ENCODE measurements at places on chromosomes 7 and 10.

DNA sequence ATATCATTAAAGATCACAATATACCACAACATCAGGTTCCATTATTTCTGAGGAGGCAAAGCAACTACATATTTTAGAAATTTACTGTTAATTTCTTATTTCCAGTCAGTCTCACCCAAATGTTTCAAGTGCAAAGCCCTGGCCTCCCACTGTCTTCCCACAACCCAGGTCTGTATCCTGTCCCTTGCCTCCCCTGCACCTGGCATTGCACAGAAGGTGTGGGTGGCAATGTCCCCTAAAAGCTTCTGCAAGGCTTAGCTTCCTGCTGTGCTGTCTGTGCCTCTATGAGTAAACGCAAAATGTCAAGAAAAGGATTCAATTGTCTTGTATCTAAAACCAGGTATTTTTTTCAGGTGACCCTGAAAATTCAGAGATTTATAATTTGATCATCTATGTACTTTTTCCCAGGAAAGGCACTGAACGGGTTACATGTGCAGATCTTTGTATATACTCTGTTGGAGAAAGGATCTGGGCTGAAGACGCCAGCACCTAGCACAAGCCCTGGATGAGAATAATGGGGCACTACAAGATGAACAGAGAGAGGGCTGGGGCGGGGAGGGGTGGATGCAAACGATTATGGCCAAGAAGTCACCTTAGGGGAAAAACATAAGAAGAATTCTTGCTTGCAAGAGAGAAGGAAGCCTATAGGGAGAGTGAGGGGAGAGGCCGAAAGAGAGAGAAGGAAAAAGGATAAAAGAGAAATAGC, 3.1 kb upstream of the ANTXRL start:
- DNase-seq: no peak

DNA sequence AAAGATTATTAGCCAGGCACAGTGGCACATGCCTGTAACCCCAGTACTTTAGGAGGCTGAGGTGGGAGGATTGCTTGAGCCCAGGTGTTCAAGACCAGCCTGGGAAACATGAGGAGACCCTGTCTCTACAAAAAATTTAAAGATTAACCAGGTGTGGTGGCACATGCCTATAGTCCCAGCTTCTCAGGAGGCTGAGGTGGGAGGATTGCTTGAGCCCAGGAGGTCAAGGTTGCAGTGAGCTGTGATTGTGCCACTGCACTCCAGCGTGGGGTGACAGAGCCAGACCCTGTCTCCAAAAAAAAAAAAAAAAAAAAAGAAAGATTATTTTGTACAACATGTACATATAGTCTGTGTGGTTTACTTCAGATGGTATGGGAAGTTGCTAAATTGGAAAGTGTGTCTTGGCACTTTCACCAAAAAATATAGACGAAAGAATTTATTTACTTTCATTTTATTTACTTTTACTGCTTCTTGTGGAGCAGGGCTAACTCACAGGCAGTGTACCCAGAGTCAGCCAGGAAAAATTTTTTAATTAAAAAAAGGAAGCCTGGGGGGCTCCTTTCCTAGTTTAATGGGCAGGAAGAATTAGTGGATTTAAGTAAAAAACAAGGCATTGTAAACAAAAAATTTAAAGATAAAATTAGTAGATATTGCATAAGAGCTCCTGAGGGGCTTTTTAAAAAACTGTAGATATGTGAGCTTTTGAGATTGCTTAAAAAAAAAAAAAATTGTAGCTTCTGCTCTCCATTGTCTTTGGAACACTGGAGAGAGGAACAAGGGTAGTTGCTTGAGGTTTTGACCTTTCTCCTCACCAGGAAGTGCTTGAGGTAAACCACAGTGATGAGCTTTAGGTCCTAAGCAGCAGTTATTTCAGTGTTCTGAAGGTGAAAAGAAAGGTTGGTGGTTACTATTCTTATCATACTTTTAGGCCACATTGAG, 44.6 kb upstream of the VDAC2 start:
- no peak for DNase-seq

DNA sequence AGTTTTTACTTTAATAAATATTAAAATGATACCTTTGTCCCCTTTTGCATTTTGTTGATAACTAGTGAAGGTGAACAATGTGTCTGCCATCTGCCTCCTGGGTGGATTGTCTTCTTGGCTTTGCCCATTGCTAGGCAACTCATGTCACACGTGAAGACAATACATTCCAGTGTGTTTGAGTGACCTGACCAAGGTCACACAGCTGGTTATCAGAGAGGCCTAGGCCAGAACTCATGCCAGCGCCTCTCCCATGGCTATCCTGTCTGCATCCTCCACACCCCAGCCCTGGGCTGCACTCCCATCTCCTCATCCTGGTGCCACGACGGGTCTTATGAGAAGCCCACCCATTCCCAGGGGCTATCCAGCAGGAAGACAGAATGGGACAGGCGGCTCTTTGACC, 108.7 kb downstream of the PLCE1 start:
- DNase-seq: no peak

GRCh38 chr7:27344471-27344870, 101.9 kb downstream of the EVX1 start:
- no peak for DNase-seq

DNA sequence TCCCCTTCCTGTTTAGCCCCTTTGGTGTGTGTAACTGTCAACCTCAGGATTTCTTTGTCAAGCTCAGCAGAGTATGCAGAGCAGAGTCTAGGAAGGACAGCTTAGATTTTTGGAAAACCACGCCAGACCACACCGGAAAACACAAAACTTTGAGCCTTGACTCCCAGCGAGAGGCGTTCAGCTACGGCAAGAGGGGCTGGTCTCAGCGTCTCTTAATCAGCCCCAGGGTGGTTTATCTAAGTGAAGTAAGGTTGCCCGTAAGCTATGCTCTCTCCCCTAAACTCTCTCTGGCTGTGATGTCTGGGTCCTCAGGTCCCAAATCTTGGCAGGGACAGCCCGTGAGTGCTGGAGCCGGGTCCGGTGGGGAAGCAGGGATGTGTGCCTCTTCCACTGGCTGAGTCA, 230.9 kb downstream of the KLF6 start:
- no peak for DNase-seq

DNA sequence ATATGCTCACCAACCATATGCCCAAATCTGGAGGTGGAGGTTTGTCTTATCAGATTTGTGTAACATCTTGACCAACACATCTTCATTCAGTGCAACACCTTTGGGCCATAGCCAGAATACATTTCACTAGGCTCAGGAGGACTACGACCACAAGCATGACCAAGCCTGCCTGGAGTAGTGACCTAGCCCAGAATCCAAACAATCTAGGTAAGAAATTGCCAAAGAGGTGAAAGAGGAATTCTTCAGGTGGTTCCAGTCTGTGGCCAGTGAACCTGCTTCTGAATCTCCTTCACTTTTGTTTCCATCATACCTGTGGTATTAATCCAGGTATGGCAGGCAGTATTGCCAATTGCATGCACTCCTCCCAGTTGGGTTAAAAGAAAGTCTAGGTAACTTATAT, 112.8 kb upstream of the RAB18 start:
- DNase-seq: no peak

DNA sequence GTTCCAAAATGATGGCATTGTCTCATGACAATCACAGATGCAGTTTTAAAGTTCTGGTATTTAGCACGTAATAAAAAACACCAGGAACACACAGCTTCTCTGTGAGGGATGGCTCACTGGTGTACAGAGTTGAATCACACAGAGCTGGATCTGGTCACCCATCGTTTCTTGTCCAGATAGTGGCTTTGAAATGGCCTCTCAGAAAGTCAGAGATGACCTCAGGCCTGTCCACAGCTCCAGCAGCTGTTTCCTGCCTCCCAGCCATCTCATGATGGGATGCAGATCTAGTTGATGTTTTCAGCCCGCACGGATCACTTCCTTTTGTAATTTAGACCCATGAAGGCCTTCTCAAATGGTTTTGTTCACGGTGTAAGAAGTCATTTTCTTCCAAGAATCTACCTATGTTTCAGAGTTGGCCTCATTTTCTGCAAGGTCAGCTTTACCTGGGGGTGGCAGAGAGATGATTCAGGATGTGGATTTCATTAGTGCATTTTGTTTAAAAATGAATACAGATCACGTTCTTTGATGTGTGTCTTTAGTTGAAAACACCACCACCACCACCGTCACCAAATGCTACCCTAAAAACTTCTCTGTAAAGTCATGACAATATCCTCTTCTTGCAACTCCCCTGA, 166.2 kb downstream of the SNX10 start:
- no peak for DNase-seq

DNA sequence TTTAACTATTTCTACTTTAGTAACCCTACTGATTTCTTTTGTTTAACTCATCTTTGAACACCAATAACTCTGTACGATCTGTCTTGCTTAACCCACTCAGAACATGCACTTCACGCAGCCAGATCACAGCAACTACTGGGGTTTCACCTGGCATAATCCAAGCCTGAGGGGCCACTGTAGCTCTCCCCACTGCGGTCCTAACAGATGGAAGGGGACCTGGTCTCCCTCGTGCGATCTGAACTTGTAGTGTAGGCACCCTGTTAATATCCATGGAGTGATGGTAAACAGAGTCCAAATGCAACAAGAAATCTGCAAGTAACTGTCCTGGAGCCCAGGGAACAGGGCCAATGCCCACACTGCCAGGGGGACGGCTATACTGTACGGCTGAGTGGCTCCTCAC, 45.5 kb downstream of the INSIG1 start:
- no peak for DNase-seq

Data from activated naive CD4-positive, alpha-beta T cell (primary cell).